Fibroblast of skin of abdomen (primary cell): ENCODE measurements at places on chromosomes 2 and 18.
A peak's percentile ranks its signal among the peaks of the same experiment; 100 is the strongest.

GRCh38 chr18:68040198-68040597, 523.7 kb upstream of the DSEL start:
- DNase-seq: no peak

DNA sequence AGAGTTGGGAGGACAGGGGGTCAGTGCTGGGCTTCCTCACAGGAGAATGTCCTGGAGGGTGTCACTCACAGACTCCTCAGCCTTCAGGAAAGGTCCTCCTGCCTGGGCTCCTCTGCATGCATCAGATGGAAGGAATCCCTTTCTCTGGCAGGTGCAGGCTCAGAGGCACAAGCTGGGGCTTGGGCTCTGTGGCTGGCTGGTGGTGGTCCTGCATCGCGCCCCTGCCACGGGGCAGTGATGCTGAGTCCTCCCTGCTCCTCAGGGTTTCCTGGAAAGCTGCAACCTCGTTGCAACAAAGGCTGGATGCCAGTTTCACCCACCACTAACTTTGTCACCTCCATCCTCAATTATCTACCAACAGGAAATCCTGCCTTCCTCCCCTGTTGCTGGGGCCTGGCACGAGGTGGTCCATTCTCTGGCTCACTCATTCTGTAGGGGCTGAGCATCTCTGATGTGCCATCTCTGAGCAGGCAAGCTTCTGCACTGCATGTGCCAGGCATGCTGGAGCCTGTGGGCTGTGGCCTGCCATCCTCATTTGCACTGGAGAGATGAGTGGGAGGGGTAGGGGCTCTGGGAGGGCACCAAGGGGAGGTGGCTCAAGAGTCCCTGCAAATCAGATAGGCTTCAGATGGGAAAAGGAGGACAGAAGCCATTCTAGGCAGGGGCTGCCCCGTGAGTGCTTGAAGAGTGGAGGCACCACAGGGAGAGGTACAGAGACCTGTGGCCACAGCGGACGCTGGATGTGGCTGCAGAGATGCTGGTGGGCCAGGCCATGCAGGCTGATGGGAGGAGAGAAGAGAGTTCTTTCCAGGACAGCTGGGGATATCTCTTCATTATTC, 272.6 kb upstream of the HS6ST1 start:
- no peak for DNase-seq

- DNase-seq: no peak
These were observed 156.0 kb upstream of the L3MBTL4 start for GRCh38 chr18:6570581-6571238.

GRCh38 chr2:8737571-8738175, 55.8 kb downstream of the ID2 start:
- peak; percentile 28 for DNase-seq
